ENCODE measurements at places on chromosomes 2 and 18.

- no peak for DNase-seq
Observed at GRCh38 chr2:43222475-43223309, 3.7 kb downstream of the ZFP36L2 start.

DNA sequence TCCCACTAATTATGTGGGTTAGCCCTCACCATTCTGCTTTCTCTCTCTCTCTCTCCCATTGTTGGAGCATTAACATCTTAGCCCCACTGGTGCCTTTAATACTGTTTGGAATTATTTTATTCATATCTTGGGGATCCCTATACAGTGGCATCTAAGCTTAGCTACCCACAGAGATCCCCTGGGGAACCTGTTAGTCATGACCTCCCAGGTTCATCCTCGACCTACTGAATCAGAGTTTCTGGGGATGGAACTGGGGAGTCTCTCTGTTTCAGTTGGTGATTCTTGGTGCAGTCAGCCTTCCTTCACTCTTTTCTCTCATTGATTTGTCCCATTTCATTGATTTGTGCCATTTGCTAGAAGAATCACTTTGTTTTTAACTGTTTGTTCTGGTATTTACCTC lies 137.3 kb downstream of the PLCL1 start:
- no peak for DNase-seq

GRCh38 chr2:190533968-190534309 lies 583 bp downstream of the NEMP2 start:
- DNase-seq = no peak

DNA sequence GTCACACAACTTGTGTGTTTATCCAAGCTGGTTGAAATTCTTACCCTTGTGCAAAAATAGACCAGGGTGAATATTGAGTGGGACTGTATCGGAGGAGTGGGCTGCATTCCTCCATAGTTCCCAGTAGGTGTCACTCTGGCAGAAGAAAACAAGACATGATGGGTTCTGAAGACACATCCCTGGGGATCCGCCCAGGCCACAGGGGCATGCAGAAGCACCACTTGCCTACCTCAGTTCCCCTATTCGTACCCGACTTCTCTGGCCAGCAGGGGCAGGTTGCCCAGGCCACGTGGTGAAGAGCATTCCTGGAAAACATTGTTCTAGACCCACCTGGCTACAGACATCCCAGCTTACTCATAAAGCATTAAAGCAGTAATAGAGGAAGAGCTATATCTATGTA lies 168.2 kb downstream of the FAM210A start:
- no peak for DNase-seq

GRCh38 chr18:54209471-54210180 lies 14.8 kb downstream of the MBD2 start:
- no peak for DNase-seq

GRCh38 chr2:148876595-148877402 lies 1.8 kb downstream of the KIF5C start:
- DNase-seq = no peak
